ENCODE measurements at places on chromosomes 1 and 21.

DNA sequence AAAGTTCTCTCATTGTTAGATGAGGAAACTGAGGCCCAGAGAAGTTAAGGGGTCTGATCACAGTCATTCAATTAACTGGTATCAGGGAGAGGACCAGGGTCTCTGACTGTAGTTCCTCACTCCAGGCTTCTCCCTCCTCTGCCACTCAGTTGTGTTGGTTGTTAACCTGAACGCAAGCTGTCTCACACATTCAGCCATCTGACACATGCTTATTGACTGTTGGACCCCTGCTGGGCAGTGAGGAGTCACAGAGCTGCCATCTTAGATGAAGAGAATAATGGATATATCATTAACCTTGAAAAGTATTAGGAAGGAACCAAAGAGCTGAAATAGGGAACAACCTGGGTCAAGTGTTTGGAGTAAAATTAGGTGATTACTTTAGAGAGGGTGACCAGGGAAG lies 194.8 kb downstream of the ZZZ3 start:
- no peak for DNase-seq

- no peak for DNase-seq
Measured at GRCh38 chr1:90831910-90832309, 114.8 kb upstream of the BARHL2 start.

DNA sequence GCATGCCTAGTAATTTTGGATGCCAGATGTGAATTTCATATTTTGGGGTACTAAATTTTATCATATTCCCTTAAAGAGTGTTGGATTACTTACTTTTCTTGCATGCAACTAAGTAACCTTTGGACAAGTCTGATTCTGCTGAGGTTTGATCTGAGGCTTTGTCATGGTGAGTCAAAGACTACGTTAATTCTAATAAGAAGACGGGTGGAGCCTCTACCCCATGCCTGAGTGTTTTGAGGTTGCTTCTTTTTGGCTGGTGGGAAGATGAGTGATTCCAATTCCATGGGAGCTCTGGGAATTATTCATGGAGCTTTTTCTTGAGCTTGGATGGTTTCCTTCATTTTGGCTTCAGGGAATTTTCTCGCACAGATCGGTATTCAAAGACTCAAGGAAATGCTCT lies 11.6 kb upstream of the PCP4 start:
- DNase-seq = no peak

DNA sequence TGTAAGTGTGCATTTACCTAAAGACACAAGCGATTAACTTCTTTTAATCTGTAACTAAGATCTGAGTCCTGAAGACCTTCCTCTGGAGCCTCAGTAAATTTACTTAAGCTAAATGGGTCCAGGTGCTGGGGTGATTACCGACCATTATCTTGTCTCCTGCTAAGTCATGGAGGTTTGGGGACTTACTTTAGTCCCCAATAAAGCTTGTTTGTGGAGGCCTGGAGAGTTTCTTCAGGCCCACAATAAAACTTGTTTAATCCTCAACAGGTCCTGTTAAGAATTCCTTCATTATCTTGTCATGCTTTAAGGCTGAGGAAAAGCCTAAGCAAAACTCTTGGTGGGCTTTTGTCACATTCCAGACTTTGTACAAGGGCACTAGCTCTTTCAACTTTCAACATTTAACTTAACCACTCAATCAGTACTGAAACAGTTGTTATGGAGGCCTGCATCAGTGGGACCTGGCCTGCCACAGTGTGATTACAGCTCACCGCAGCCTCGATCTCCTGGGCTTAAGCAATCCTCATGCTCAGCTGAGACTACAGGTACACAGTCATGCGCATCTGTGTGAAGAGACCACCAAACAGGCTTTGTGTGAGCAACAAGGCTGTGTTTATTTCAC lies 84.0 kb downstream of the FMO4 start:
- DNase-seq = no peak

DNA sequence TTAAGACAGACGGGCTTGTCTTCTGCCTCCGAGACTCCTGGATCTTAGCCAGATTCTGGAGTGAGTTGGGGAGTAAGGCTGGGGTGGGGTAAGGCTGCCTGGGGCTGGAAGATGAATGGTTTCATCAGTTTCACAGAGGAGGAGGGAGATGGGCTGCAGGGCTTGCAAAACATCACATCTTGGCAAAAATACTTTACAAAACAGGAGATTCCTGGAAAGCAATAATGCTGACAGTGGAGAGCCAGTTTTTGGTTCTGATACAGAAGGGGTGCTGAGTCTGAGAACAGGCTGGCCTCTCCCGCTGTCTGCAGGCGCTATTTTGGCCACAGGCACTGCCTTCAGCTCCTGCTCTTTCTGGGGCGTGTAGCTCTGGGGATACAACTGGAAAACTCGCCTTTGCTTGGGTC lies 83.4 kb upstream of the KCNE2 start:
- no peak for DNase-seq

- peak; percentile 4 for DNase-seq
Measured at GRCh38 chr1:86913399-86913895, 479 bp downstream of the SELENOF start.

DNA sequence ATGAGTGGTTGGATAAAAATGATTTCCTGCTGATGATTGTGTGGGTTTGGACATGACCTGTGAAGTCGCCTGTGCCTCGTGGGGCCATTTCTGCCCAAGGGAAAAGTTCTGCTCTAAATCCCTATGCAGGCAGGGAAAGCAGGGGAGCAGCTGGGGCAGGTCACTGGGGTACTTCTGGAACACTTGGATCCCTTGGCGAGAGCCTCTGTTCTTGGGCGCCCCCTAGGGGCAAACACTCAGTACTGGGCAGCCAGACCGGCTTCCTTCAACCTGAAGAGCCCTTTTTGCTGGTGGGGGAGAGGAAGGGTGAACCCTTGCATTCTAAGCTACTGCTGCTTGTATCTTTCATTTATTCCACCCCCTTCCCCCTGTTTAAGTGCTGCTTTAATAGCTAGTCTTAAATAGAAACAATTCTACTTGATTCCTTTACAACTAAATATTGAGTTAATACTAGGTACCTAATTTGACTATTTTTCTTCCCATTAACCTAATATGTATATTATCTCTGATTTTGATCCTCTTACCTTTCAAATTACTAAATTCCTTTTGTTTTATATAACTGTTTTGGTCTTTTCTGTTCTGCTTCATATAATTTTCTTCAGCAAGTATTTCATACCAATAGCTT lies 5.1 kb upstream of the CLEC20A start:
- no peak for DNase-seq

- DNase-seq = no peak
Measured at GRCh38 chr1:211653293-211653692, 22.1 kb downstream of the NEK2 start.

- DNase-seq = no peak
Measured at GRCh38 chr1:5949085-5949760, 43.0 kb downstream of the NPHP4 start.

DNA sequence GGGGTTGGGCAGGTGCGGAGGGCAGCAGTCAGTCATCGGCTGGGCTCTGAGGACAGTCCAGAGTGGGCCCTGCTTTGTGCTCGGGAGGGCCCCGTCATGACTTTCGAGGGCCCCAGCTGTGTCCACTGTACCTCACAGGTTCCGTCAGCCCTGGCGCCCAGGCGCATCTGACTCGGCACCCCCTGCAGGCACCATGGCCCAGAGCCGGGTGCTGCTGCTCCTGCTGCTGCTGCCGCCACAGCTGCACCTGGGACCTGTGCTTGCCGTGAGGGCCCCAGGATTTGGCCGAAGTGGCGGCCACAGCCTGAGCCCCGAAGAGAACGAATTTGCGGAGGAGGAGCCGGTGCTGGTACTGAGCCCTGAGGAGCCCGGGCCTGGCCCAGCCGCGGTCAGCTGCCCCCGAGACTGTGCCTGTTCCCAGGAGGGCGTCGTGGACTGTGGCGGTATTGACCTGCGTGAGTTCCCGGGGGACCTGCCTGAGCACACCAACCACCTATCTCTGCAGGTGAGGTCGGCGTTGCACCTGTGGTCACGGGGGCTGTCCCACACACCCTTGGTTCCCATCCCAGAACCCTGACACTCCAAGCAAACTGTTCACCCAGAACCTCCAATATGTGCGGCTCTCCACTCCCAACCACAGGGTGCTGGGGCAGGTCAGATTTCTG lies 7.8 kb downstream of the PODN start:
- DNase-seq = no peak

GRCh38 chr1:85611425-85611824 lies 30.9 kb downstream of the CCN1 start:
- no peak for DNase-seq

DNA sequence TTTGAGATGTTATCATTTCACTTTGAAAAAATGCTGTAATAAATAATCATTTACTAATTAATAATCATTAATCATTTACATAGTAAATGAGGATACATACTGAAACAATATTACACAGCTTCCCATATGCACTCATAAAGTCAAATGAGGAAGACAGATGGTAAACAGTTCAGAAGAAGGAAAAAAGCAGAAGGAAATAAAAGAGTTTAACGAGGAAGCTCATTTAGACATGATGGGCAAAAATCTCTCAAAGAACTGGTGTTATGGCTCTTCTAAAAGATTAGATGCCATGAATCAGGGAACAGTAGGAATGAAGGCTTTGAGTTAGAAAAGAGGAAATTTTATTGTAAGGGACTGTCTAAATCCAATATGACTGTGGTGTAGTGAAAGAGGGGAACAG lies 347.6 kb downstream of the PTPRC start:
- no peak for DNase-seq

GRCh38 chr21:30408782-30409494 lies 13.1 kb downstream of the KRTAP13-1 start:
- no peak for DNase-seq

DNA sequence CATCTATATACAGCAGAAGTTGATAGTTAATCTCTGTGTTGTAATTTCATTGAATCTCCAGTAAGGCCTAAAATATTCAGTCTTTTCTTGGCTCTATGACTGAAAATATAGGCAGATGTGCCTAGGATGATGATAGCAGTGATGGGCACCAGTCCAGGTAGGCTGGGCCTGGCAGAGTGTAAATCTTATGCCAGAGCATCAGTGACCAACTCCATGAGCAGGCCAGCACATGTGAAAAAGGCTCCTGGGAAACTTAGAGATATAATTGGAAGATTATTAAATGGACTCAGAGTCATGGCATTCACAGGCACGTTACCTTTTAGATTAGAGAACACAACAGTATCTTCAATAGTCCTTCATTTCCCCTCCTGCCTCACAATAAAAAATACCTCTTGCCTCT lies 20.7 kb upstream of the CYYR1 start:
- DNase-seq = no peak

DNA sequence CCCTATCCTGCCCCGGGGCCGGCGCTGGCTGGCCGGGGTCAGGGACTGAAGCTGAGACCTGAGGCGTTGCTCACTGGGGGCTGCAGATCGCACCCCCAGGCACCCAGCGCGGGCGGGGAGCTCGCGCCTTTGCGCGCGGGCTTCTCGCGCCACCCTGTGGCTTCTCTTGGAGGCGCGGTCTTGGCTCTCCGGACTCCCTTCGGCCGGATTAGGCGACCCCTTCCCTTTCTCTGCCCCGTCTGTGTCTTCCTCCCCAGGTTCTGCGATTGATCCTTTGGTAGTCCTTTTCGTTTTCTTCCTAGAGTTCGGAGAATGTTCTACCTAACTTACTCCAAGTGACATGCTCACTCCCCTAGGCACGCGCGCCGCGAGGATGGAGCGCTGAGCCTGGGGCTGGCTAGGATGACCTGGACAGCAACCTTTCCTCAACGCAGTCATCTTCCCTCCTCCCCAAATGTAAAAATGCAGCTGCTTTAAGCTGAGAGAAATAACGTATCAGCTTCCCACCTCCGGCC lies 495 bp upstream of the NTRK1 start:
- DNase-seq = peak; percentile 44

DNA sequence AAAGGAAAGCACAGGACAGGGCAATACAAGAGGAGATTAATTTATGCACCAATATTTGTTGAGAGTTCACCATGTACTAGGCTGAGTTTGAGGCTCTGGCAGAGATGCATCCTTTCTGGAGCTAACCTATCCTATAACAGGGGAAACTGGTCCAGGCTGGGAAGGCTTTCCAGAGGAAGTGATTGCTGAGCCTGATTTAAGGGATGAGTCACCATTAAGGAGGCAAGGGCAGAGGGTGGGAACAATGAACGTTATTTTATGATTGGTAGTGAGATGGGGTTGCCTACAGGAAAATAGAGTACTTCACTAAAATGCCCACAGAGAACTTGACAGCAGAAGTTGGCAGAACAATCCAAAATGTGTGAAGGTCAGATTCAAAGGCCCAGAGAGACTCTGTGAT lies 141.4 kb downstream of the PLPP3 start:
- DNase-seq = no peak

GRCh38 chr1:187471555-187471954 lies 642.8 kb downstream of the PLA2G4A start:
- no peak for DNase-seq

DNA sequence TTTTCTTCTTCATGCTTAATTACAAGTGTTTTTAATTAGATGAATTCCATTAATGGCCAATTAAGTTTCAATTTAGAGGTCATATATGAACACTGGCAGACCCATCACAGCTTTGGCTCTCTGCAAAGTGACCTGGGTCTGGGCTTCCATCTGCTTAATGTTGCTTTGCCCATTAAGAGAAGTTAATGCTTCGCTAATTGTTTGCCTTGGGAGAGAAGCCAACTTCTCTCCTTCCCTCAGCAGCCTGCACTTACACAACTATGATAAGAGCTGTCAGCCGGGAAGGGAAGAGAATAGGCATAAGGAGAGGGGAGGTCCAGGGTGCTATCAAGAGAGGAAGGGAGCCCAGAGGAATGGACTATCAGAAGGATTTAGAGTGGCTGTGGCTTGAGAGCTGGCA lies 29.0 kb upstream of the CCDC190 start:
- no peak for DNase-seq

GRCh38 chr1:230282157-230282556 lies 144.0 kb downstream of the PGBD5 start:
- no peak for DNase-seq

- DNase-seq = no peak
Measured at GRCh38 chr1:213484333-213484732, 433.3 kb downstream of the RPS6KC1 start.

Data from stimulated activated CD4-positive, alpha-beta T cell treated with anti-CD3 and anti-CD28 coated beads, TNF-alpha, amount 100 ng/mL, for 4 hours (primary cell).